ENCODE measurements at places on chromosomes 3 and 15. TPM values are rescaled to one million over a fixed set of nuclear protein-coding genes. Genes with fewer than 3 reads are reported as not detected.
A peak's percentile ranks its signal among the peaks of the same experiment; 100 is the strongest.

The GRK7 gene
- polyA plus RNA-seq: not detected

The ZNF385D gene
- polyA plus RNA-seq: not detected

The CFAP20DC gene
- 0.20 TPM for polyA plus RNA-seq

The ABHD14A gene
- polyA plus RNA-seq: 94.6 TPM

The ZSCAN2 gene
- 10.1 TPM for polyA plus RNA-seq

The IL12A gene
- 0.43 TPM for polyA plus RNA-seq

The GP5 gene
- polyA plus RNA-seq: 5.5 TPM

The DNAH12 gene
- polyA plus RNA-seq: not detected

The RPL32 gene
- 4,376 TPM for polyA plus RNA-seq

The EIF4G1 gene
- polyA plus RNA-seq: 13.6 TPM

The PLA2G4D gene
- not detected for polyA plus RNA-seq

The DHFR2 gene
- polyA plus RNA-seq: 5.7 TPM

The PLOD2 gene
- not detected for polyA plus RNA-seq

- H3K27me3 ChIP-seq: no peaks in the 10 kb centered on the region
- H3K4me3 ChIP-seq: no peak overlapping the region
- no peak for DNase-seq
- no peaks in the 10 kb centered on the region for H3K36me3 ChIP-seq
- no peaks in the 10 kb centered on the region for H3K4me1 ChIP-seq
These were observed 1297.6 kb upstream of the ALCAM start for GRCh38 chr3:104069114-104069513.

- no peak overlapping the region for H3K27ac ChIP-seq
- H3K4me1 ChIP-seq: no peaks in the 10 kb centered on the region
- H3K4me3 ChIP-seq: no peak overlapping the region
- no peak for DNase-seq
These were observed 62.2 kb upstream of the SEC61A1 start for GRCh38 chr3:127990051-127990450.

GRCh38 chr15:68653801-68654200, 75.0 kb downstream of the CORO2B start:
- no peak for DNase-seq
- no peak overlapping the region for H3K4me3 ChIP-seq
- H3K4me1 ChIP-seq: no peaks in the 10 kb centered on the region
- H3K27me3 ChIP-seq: no peaks in the 10 kb centered on the region
- no peak overlapping the region for H3K27ac ChIP-seq
- H3K36me3 ChIP-seq: no peaks in the 10 kb centered on the region

GRCh38 chr15:87816811-87817210, 439.7 kb downstream of the NTRK3 start:
- no peaks in the 10 kb centered on the region for H3K27me3 ChIP-seq
- H3K27ac ChIP-seq: no peak overlapping the region
- H3K4me1 ChIP-seq: no peaks in the 10 kb centered on the region

- no peak for DNase-seq
- H3K4me1 ChIP-seq: no peaks in the 10 kb centered on the region
- no peak overlapping the region for H3K4me3 ChIP-seq
- no peak overlapping the region for H3K27ac ChIP-seq
- no peaks in the 10 kb centered on the region for H3K36me3 ChIP-seq
These were observed 115.1 kb upstream of the FAN1 start for GRCh38 chr15:30788595-30788994.

GRCh38 chr3:149473357-149474249, 894 bp upstream of the TM4SF4 start:
- H3K4me3 ChIP-seq: no peak overlapping the region
- H3K36me3 ChIP-seq: no peaks in the 10 kb centered on the region
- no peak overlapping the region for H3K27ac ChIP-seq
- H3K4me1 ChIP-seq: no peaks in the 10 kb centered on the region

DNA sequence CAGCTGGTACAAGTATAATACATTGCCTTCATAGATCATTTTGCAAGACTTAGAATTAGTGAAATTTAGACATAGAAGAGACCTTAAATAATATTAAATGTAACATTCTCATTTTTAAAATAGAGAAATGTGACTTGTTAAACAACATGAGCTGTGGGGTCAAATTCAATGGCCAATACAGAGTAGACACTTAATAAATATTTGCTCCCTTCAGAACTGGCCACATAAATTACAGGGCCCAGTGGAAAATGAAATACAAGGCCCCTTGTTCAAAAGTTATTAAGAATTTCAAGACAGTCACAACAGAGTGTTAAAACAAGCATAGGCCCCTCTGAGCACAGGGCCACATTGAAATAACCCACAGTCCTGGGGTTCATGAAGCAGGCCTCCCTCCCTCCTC, 58.1 kb upstream of the PHLDB2 start:
- no peak overlapping the region for H3K27ac ChIP-seq
- no peaks in the 10 kb centered on the region for H3K36me3 ChIP-seq
- H3K27me3 ChIP-seq: no peaks in the 10 kb centered on the region
- DNase-seq: no peak
- no peaks in the 10 kb centered on the region for H3K4me1 ChIP-seq
- H3K4me3 ChIP-seq: no peak overlapping the region

GRCh38 chr3:27345959-27346865, 23.0 kb downstream of the NEK10 start:
- H3K4me3 ChIP-seq: no peak overlapping the region
- H3K27ac ChIP-seq: no peak overlapping the region
- no peaks in the 10 kb centered on the region for H3K36me3 ChIP-seq
- no peaks in the 10 kb centered on the region for H3K4me1 ChIP-seq
- H3K27me3 ChIP-seq: no peaks in the 10 kb centered on the region

DNA sequence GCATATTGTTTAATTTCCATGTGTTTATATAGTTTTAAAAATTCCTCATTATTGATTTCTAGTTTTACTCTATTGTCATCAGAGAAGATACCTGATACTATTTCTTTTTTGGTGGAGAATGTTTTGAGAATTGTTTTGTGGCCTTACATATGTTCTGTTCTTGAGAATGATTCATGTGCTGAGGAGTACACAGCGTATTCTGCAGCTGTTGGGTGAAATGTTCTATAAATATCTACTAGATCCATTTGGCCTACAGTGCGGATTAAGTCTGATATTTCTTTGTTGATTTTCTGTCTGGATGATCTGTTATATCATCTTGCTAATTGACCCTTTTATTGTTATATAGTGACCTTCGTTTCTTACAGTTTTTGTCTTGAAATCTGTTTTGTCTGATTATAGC, 109.7 kb downstream of the UBE2E2 start:
- H3K27ac ChIP-seq: no peak overlapping the region
- H3K27me3 ChIP-seq: no peaks in the 10 kb centered on the region
- no peak for DNase-seq
- H3K4me1 ChIP-seq: peaks cover 12% of the 10 kb centered on the region

GRCh38 chr15:73617913-73618312, 15.3 kb downstream of the NPTN start:
- H3K4me1 ChIP-seq: peaks cover 20% of the 10 kb centered on the region
- no peak overlapping the region for H3K27ac ChIP-seq
- no peak for DNase-seq
- no peaks in the 10 kb centered on the region for H3K27me3 ChIP-seq
- H3K4me3 ChIP-seq: no peak overlapping the region
- peaks cover 6% of the 10 kb centered on the region for H3K36me3 ChIP-seq

GRCh38 chr15:51205050-51205975, 110.6 kb upstream of the TNFAIP8L3 start:
- H3K4me1 ChIP-seq: no peaks in the 10 kb centered on the region
- H3K27ac ChIP-seq: no peak overlapping the region
- peaks cover under 1% of the 10 kb centered on the region for H3K27me3 ChIP-seq
- no peak overlapping the region for H3K4me3 ChIP-seq
- no peaks in the 10 kb centered on the region for H3K36me3 ChIP-seq

GRCh38 chr15:98794211-98794610, 145.9 kb downstream of the IGF1R start:
- H3K4me3 ChIP-seq: no peak overlapping the region
- peaks cover 60% of the 10 kb centered on the region for H3K4me1 ChIP-seq
- no peak overlapping the region for H3K27ac ChIP-seq
- no peak for DNase-seq
- H3K27me3 ChIP-seq: no peaks in the 10 kb centered on the region
- H3K36me3 ChIP-seq: peaks cover 7% of the 10 kb centered on the region

- H3K4me1 ChIP-seq: no peaks in the 10 kb centered on the region
- H3K4me3 ChIP-seq: no peak overlapping the region
- peaks cover 3% of the 10 kb centered on the region for H3K27me3 ChIP-seq
- no peak overlapping the region for H3K27ac ChIP-seq
- DNase-seq: no peak
- no peaks in the 10 kb centered on the region for H3K36me3 ChIP-seq
These were observed 106.5 kb upstream of the GALNT15 start for GRCh38 chr3:16067837-16068471.

GRCh38 chr15:68700455-68701123, 120.1 kb downstream of the ANP32A start:
- no peak overlapping the region for H3K4me3 ChIP-seq
- H3K27me3 ChIP-seq: peaks cover 11% of the 10 kb centered on the region
- no peak for DNase-seq
- H3K27ac ChIP-seq: no peak overlapping the region
- H3K36me3 ChIP-seq: no peaks in the 10 kb centered on the region

GRCh38 chr3:83843716-83844115, 1115.1 kb upstream of the CADM2 start:
- no peaks in the 10 kb centered on the region for H3K36me3 ChIP-seq
- no peak overlapping the region for H3K4me3 ChIP-seq
- H3K27ac ChIP-seq: no peak overlapping the region
- H3K27me3 ChIP-seq: no peaks in the 10 kb centered on the region

- no peak for DNase-seq
- no peaks in the 10 kb centered on the region for H3K36me3 ChIP-seq
- no peak overlapping the region for H3K4me3 ChIP-seq
These were observed 113.4 kb downstream of the CHST2 start for GRCh38 chr3:143232981-143233380.

- H3K4me3 ChIP-seq: peak overlapping the region; percentile 52
- peak; percentile 55 for DNase-seq
- peaks cover 39% of the 10 kb centered on the region for H3K4me1 ChIP-seq
- H3K36me3 ChIP-seq: no peaks in the 10 kb centered on the region
- peaks cover 12% of the 10 kb centered on the region for H3K27me3 ChIP-seq
- H3K27ac ChIP-seq: peak overlapping the region; percentile 82
These were observed 54.9 kb downstream of the STARD5 start for GRCh38 chr15:81268881-81269601.

- no peaks in the 10 kb centered on the region for H3K36me3 ChIP-seq
- H3K27me3 ChIP-seq: no peaks in the 10 kb centered on the region
- H3K27ac ChIP-seq: peak overlapping the region; percentile 15
- DNase-seq: no peak
- H3K4me1 ChIP-seq: no peaks in the 10 kb centered on the region
These were observed 397.6 kb upstream of the RGMA start for GRCh38 chr15:93486407-93487117.

GRCh38 chr3:167728632-167729323, 5.9 kb downstream of the PDCD10 start:
- H3K36me3 ChIP-seq: peaks cover 16% of the 10 kb centered on the region
- H3K4me3 ChIP-seq: no peak overlapping the region
- H3K4me1 ChIP-seq: peaks cover 63% of the 10 kb centered on the region
- no peak overlapping the region for H3K27ac ChIP-seq

GRCh38 chr3:157064402-157064801, 95.5 kb downstream of the CCNL1 start:
- peak overlapping the region; percentile 44 for H3K27ac ChIP-seq
- H3K36me3 ChIP-seq: no peaks in the 10 kb centered on the region
- DNase-seq: no peak
- H3K4me3 ChIP-seq: no peak overlapping the region
- H3K27me3 ChIP-seq: peaks cover 3% of the 10 kb centered on the region

DNA sequence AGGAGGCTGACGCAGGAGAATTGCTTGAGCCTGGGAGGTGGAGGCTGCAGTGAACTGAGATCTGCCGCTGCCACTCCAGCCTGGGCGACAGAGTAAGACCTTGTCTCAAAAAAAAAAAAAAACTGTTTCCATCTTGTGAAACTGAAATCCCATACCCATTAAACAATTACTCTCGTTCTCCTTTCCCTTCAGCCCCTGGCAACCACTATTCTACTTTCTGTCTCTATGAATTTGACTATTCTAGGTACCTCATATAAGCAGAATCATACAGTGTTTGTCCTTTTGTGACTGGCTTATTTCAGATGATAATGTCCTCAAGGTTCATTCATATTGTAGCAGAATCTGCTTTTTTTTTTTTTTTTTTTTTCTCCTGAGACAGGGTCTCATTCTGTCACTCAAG, 51.5 kb upstream of the UBE2E1 start:
- H3K27ac ChIP-seq: no peak overlapping the region
- DNase-seq: no peak
- H3K4me1 ChIP-seq: no peaks in the 10 kb centered on the region
- no peaks in the 10 kb centered on the region for H3K27me3 ChIP-seq
- H3K4me3 ChIP-seq: no peak overlapping the region

GRCh38 chr3:135896613-135897012, 68.9 kb upstream of the PPP2R3A start:
- no peak overlapping the region for H3K4me3 ChIP-seq
- no peaks in the 10 kb centered on the region for H3K36me3 ChIP-seq
- no peak overlapping the region for H3K27ac ChIP-seq
- no peak for DNase-seq
- H3K4me1 ChIP-seq: no peaks in the 10 kb centered on the region

- H3K27me3 ChIP-seq: peaks cover 5% of the 10 kb centered on the region
- H3K27ac ChIP-seq: no peak overlapping the region
- no peak overlapping the region for H3K4me3 ChIP-seq
These were observed 73.5 kb downstream of the CEMIP start for GRCh38 chr15:80852676-80853075.

GRCh38 chr3:195095035-195095703, 175.8 kb downstream of the XXYLT1 start:
- DNase-seq: no peak
- peak overlapping the region; percentile 55 for H3K4me3 ChIP-seq
- peaks cover 6% of the 10 kb centered on the region for H3K36me3 ChIP-seq
- H3K27ac ChIP-seq: no peak overlapping the region

- no peak overlapping the region for H3K27ac ChIP-seq
- H3K4me3 ChIP-seq: no peak overlapping the region
- no peaks in the 10 kb centered on the region for H3K4me1 ChIP-seq
- no peak for DNase-seq
These were observed 137.9 kb downstream of the SSR3 start for GRCh38 chr3:156416846-156417558.

DNA sequence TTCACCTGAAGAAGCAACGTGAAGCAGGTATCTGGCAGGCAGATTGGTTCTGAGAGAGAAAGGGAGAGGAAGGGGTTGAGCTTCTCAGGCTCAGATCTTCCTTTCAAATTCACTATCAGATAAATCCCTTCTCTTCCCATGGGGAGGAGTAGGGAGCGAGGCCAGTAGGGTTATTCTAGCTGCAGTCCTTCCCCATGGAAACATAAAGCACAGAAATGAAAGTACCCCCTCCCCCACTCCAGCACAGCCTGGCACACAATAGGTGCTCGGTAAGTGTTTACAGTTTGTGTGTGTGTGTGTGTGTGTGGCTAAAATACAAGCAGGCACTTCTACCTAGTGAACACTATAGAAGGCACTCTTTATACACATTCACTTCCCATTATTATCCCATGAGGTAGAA, 20.8 kb upstream of the VPS8 start:
- no peaks in the 10 kb centered on the region for H3K36me3 ChIP-seq
- no peaks in the 10 kb centered on the region for H3K27me3 ChIP-seq
- H3K4me3 ChIP-seq: no peak overlapping the region

- H3K4me1 ChIP-seq: no peaks in the 10 kb centered on the region
- H3K27me3 ChIP-seq: peaks cover 12% of the 10 kb centered on the region
- H3K27ac ChIP-seq: no peak overlapping the region
- no peak for DNase-seq
- no peak overlapping the region for H3K4me3 ChIP-seq
These were observed 63.3 kb downstream of the ATP8B4 start for GRCh38 chr15:50055750-50056157.
